ENCODE measurements at places on chromosomes 5 and 9.

- peak; percentile 28 for DNase-seq
Measured at GRCh38 chr5:101977729-101978345, 318.2 kb downstream of the SLCO4C1 start.

GRCh38 chr5:133509742-133510079 lies 102.6 kb downstream of the FSTL4 start:
- DNase-seq = no peak

DNA sequence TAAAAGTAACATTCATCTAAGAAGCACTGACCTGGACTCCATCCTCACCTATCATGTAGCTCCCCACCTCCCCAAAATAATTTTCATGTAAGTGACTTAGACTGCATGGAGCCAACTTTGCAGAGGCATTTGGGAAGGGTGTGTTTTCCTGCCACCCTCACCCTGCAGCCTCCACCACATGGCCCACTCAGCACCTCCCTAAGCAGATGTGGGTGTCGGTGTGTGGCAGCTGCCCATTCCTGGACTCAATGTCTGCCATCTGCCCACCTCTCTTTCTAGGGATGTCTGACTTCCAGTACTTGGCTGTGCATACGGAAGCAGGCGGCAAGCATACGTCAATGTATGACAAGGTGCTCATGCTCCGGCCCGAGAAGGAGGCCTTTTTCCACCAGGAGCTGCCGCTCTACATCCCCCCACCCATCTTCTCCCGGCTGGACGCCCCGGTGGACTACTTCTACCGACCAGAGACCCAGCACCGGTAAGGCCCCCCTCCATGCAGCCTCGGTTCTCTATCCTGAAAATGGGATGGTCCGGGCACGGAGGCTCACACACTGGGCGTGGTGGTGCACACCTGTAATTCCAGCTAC lies 12.7 kb downstream of the GTF3C5 start:
- DNase-seq = no peak

DNA sequence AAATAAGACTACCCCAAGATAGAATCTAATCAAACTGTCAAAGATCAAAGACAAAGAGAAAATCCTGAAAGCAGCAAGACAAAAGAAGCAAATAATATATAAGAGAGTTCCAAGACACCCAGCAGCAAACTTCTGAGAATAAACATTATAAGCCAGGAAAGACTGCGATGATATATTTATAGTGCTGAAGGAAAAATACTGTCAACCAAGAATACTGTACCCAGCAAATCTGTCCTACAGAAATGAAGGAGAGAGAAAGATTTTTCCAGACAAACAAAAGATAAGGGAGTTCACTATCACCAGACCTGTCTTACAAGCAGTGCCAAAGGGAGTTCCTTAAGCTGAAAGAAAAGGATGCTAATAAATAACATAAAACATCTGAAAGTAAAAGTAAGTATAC lies 227.4 kb downstream of the DENND1A start:
- DNase-seq = no peak

GRCh38 chr5:80231243-80231642 lies 24.6 kb downstream of the SERINC5 start:
- no peak for DNase-seq

DNA sequence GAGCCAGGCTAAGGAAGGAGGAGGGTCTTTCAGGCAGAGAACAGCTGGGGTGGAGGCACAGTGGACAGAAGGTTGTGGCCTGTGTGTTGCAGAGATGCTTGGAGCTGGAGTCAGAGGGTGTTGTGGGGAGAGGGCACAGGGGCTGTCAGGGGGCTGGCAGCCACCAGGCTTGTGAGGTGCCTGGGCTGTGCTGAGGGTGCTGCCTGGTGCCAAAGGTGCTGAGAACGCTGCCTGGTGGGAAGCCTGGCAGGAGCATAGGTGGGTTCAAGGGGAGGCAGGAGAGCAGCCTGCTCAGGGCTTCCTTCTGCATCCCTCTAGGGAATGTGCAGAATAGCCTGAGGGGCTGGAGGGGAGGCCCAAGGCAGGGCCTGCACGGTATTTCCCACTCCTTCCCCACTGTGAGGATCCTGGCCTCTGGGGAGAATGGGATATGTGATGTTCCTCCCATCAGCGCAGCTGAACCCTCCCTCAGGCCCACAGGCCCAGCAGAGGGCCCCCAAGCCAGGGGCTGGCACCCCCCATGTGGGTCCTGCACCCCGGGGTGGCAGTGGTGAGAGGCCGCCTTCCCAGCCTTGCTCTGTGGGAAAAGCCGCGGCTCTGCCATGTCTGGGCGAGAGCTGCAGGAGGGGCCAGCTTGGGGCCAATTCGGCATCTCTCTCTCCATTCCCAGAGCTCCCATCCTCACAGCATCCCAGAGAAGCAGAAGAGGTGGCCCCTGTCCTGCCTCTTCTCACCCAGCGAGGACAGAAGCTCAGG lies 76.3 kb downstream of the CACNA1B start:
- DNase-seq = no peak

- peak; percentile 29 for DNase-seq
Measured at GRCh38 chr5:155258161-155258560, 244.6 kb downstream of the KIF4B start.

GRCh38 chr5:75043633-75044264 lies 8.6 kb downstream of the GCNT4 start:
- DNase-seq = no peak

DNA sequence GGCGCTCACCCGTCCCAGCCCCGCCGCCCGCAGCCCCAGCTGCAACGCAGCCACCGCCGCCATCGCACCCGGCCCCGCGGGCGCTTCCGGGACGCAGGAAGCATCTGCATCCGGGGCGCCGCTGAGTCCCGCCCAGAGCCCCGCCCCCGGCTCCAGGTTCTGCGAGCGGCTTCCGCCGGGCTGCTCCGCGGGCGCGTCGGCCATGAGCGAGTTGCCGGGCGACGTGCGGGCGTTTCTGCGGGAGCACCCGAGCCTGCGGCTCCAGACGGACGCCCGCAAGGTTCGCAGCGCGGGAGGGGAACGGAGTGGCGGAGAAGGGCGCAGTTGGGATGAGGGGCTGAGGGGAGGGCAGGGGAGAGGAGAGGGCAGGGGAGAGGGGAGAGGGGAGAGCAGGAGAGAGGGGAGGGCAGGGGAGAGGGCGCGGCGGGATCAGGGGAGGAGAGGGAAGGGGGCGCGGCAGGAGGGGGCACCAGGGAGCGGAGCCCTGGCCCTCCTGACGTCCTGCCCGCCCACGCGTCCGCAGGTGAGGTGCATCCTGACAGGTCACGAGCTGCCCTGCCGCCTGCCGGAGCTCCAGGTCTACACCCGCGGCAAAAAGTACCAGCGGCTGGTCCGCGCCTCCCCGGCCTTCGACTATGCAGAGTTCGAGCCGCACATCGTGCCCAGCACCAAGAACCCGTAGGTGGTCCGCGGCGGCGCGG lies at the start of the genes SURF1 and SURF2:
TSS of gene SURF1 (minus strand) at position 97 of the 701 bp plus-strand sequence. CDS start at position 63, 34 bp downstream.
TSS of gene SURF2 (plus strand) at position 160 of the 701 bp plus-strand sequence. CDS start at position 203, 43 bp downstream.
- DNase-seq = peak; percentile 72

DNA sequence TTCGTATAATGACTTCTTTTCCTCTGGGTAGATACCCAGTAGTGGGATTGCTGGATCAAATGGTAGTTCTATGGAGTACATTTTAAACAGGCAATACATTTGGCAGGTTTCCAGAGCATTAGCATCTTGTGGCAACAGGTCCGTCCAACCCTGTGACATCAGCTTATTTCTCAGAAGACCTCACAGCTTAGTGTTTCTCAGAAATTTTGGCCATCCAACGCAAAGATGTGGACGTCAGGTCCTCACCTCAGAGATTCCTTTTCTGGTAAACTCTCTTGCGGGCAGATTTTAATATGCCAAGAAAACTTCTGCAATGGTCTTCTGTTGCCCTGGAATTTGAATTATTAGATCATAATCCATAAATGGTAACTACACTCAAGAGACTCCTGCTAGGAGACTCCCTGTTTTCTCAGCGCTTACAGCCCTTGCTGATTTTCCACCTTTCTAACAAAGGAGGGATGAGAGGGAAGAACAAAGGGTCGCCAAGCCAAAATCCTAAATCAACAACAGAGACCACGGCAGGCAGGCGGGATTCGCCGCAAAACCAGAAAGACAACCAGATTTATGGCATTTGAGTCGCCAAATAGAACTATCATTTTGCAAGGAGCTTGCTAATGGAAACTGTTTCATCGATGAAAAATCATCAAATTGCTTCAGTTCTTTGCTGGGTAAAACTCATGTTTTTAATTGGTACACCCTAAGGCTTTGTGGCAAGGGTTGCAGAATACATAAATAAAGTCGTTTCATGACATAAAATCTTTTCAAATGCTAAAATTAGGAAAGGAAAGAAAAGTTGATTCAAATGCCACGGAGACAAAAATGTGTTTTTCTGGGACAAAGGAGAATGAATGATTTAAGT lies 34.1 kb upstream of the PLPP1 start:
- DNase-seq = no peak

- DNase-seq = no peak
Measured at GRCh38 chr9:107925749-107926297, 436.3 kb upstream of the KLF4 start.

- DNase-seq = no peak
Measured at GRCh38 chr9:69599232-69599971, 72.8 kb downstream of the APBA1 start.

DNA sequence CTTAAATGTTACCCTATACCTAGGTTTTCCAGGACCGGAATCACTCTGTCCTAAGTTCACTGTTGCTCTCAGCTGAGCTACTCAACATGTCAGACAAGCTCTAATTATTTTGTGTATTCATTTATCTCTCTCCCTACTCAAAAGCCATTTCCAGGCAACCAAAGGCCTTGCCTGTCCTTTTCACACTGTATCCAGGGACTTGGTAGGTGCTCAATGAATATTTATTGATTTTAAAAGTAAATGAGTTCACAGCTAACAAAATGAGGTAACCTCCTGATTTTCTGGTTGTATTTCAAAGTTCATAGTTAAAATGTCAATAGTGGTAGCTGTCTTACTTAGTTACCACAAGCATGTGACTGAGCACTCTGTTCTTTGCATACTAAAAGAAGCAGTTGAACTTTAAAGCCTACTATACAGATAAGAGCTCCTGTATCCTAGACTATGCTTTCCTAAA lies 522.2 kb downstream of the ACTL7B start:
- no peak for DNase-seq

DNA sequence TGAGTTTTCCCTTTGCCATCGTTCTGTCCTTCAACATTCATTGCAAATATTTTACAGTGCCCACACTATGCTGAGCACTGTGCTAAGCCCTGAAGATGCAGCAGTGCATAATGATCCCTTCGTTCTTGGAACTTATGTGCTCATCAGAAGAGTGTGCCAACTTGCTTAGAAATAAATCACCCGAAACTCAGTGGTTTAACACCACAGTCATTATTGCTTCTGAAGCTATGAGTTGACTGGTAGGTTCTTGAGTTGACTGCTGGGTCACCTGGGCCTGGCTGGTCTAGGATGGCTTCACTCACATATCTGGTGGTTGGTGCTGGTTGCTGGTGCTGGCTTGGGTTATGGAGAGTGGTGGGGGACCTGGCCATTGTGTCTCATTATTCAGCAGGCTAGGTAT lies 20.9 kb downstream of the PCSK5 start:
- no peak for DNase-seq

GRCh38 chr5:122362361-122362760 lies 50.3 kb downstream of the SNCAIP start:
- no peak for DNase-seq

GRCh38 chr9:126666155-126666803 lies 52.6 kb downstream of the LMX1B start:
- DNase-seq = no peak
